ENCODE measurements at places on chromosomes 4 and X.

GRCh38 chr4:41185614-41186592, 28.4 kb downstream of the APBB2 start:
- no peaks in the 10 kb centered on the region for H3K36me3 ChIP-seq
- peaks cover 37% of the 10 kb centered on the region for H3K4me1 ChIP-seq
- H3K4me3 ChIP-seq: no peak overlapping the region
- H3K27me3 ChIP-seq: no peaks in the 10 kb centered on the region
- H3K27ac ChIP-seq: no peak overlapping the region

DNA sequence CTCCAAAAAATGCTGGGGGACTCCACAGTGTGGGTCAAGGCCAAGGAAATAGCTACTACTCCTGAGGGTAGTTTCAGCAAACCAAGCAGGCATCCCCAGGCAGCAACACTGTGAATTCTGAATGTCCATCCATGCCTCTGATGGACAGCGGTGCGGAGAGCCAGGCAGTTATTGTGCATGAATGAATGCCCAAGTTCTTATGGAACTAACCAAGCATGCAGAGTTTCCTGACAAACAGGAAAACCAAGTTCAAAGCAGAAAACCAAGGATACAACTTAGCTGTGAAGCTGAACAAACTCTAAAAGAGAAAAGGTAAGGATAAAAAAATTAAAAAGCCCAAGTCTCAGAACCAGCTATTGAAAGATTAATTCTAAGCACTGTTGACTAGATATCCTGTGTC, 642.6 kb upstream of the HS3ST1 start:
- H3K27ac ChIP-seq: no peak overlapping the region
- no peak for DNase-seq
- no peaks in the 10 kb centered on the region for H3K36me3 ChIP-seq
- H3K4me1 ChIP-seq: no peaks in the 10 kb centered on the region

GRCh38 chrX:139826065-139827044, 106.5 kb downstream of the ATP11C start:
- H3K4me1 ChIP-seq: no peaks in the 10 kb centered on the region
- no peak overlapping the region for H3K27ac ChIP-seq
- no peaks in the 10 kb centered on the region for H3K36me3 ChIP-seq
- DNase-seq: no peak
- H3K4me3 ChIP-seq: no peak overlapping the region
- H3K27me3 ChIP-seq: no peaks in the 10 kb centered on the region

GRCh38 chrX:85001344-85001743, 2.3 kb upstream of the APOOL start:
- H3K4me3 ChIP-seq: no peak overlapping the region
- no peak overlapping the region for H3K27ac ChIP-seq
- peaks cover 7% of the 10 kb centered on the region for H3K4me1 ChIP-seq

DNA sequence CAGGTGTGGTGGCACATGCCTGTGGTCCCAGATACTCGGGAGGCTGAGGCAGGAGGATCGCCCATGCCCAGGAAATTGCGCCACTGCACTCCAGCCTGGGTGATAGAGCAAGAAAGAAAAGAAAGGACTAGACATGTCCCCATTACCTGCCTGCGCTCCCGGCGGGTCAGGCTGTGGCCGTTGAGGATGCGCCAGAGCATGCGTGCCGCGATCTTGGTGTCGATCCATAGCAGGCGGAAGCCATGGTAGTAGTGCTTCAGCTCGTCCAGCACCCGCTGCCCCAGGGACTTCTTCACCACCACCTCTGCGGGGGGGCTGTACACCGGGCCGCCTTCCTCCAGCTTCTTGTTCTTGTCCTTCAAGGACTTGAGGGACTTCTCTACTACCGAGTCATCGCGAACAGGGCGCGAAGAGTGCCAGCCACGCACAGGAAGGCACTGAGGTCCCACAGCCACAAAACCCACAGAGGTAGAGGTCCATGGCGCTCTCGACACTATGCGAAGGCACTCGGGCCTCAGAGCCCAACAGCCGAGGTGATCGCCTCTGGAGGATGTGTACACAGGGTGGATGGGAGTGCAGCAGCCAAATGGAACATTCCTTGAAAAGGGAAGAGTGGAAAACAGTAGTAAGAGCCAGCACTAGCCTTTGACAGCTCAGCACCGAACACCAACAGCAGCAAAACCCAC, 14.6 kb downstream of the LETM1 start:
- no peaks in the 10 kb centered on the region for H3K27me3 ChIP-seq
- H3K4me3 ChIP-seq: no peak overlapping the region
- H3K4me1 ChIP-seq: peaks cover 19% of the 10 kb centered on the region
- DNase-seq: no peak
- peaks cover 99% of the 10 kb centered on the region for H3K36me3 ChIP-seq

- H3K27me3 ChIP-seq: no peaks in the 10 kb centered on the region
- H3K4me3 ChIP-seq: no peak overlapping the region
- no peak for DNase-seq
- H3K27ac ChIP-seq: no peak overlapping the region
- H3K36me3 ChIP-seq: no peaks in the 10 kb centered on the region
Measured at GRCh38 chr4:181148470-181148869, 1094.7 kb upstream of the TENM3 start.

DNA sequence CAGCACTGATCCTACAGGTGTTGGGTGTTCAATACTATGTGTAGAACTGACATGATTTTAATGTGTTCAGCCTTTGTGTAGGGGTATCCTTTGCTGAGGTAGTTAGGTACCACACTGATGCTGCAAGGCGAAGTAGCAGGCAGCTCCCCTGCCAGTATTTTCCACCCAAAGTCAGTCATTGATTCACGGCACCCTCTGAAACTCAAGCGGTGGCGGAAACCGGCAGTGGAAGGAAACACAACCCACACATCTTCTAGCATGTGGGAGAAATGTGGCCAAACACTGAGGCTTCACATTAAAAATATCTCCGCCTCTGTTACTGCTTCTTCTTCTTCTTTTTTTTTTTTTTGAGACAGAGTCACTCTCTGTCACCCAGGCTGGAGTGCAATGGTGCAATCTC, 126.3 kb downstream of the AASDH start:
- no peak for DNase-seq
- H3K27me3 ChIP-seq: no peaks in the 10 kb centered on the region
- no peak overlapping the region for H3K27ac ChIP-seq
- H3K36me3 ChIP-seq: no peaks in the 10 kb centered on the region

- H3K4me1 ChIP-seq: peaks cover 22% of the 10 kb centered on the region
- no peaks in the 10 kb centered on the region for H3K36me3 ChIP-seq
- no peak overlapping the region for H3K27ac ChIP-seq
Measured at GRCh38 chr4:6470502-6471306, 1.7 kb downstream of the PPP2R2C start.

- H3K4me3 ChIP-seq: no peak overlapping the region
- no peaks in the 10 kb centered on the region for H3K27me3 ChIP-seq
- peaks cover 11% of the 10 kb centered on the region for H3K4me1 ChIP-seq
- H3K27ac ChIP-seq: no peak overlapping the region
Measured at GRCh38 chr4:107736924-107737448, 17.0 kb upstream of the PAPSS1 start.

- H3K36me3 ChIP-seq: no peaks in the 10 kb centered on the region
- H3K4me1 ChIP-seq: no peaks in the 10 kb centered on the region
- H3K27me3 ChIP-seq: no peaks in the 10 kb centered on the region
- no peak overlapping the region for H3K4me3 ChIP-seq
- no peak overlapping the region for H3K27ac ChIP-seq
Measured at GRCh38 chr4:27515140-27515539, 654.5 kb downstream of the STIM2 start.

GRCh38 chrX:19904778-19905367, 17.5 kb upstream of the SH3KBP1 start:
- DNase-seq: peak; percentile 82
- no peak overlapping the region for H3K27ac ChIP-seq
- no peaks in the 10 kb centered on the region for H3K4me1 ChIP-seq
- H3K27me3 ChIP-seq: peaks cover 4% of the 10 kb centered on the region
- no peak overlapping the region for H3K4me3 ChIP-seq

DNA sequence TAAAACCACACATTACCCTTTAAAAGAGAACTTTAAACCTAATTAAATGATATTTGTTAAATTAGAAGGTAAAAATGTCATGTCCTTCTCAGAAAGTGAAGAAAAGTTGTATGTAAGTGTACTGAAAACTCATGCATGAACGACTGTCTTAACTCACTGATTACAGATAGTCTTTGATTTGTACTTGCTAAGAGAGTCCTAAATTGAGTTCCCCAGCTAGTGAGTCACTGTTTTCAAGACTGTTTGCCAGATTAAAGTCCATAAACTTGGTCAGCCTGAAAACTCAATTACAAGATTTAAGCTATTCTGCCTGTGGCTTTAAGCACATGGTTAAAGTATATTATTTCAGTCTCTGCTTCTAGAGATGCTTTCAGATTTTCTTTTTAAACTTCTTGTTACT, 124.9 kb upstream of the ZCCHC13 start:
- H3K36me3 ChIP-seq: no peaks in the 10 kb centered on the region
- DNase-seq: peak; percentile 26
- H3K27me3 ChIP-seq: no peaks in the 10 kb centered on the region
- no peak overlapping the region for H3K4me3 ChIP-seq
- H3K4me1 ChIP-seq: no peaks in the 10 kb centered on the region

DNA sequence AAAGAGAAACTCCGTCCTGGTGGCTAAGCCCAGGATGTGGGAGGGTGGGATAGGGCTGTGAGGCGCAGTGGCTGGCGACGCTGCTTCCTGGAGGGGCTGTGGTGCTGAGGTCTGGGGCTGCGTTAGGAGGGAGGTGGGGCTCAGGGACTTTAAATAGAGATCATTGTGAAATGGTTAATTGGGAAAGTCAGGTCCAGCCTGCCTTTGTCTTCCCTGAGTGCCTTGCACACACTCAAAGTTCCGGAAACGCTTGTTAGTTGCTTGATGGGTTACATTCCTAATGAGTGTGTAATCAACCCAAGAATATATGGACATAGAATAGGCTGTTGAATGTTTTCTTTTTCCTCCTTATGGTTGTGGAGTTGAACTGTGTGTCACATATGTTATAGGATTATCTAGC, 55.7 kb upstream of the CLDN34 start:
- H3K4me1 ChIP-seq: no peaks in the 10 kb centered on the region
- no peak for DNase-seq
- H3K36me3 ChIP-seq: no peaks in the 10 kb centered on the region
- H3K27me3 ChIP-seq: no peaks in the 10 kb centered on the region
- H3K27ac ChIP-seq: no peak overlapping the region

DNA sequence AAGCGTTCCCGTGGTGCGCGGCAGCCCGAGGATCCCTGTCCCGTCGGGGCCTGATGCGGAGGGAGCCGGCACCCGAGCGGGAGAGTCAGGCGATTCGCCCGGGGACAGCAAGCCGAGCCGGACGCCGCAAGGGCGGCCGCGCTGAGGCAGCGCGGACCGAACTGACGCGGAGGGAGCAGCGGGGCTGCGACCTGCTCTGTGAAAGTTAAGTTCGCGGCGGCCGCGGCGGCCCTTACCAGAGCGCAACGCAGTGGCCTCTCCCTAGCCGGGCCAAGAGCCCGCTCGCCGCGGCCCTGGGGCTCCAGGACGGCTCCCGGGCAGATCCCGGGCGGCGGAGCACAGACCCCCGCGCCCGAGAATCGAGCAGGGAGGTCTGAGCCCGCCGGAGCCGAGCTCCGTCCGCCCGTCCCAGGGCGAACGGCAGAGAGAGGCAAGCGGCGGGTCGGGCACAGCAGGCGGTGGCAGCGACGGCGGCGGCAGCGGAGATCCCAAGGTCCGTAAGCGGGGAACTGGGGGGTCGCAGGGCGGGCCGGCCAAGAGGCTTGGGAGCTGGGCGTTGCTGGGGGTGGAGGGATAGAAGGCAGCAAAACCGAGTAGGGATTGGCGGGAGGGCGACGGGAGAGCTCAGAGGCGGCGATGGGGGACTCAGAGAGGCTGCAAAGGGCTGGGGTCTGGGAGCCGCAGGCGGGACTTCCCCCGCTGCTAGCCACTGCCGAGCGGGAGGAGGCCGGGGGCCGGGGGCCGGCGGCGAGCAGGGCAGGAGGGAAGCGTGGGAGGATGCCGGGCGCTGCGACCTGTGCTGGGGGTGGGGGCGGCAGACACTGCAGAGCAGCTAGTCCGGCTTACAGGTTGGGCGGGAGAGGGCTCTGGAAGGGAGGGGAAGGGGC, 1.0 kb downstream of the GPR50 start:
- no peak overlapping the region for H3K27ac ChIP-seq
- H3K36me3 ChIP-seq: no peaks in the 10 kb centered on the region
- no peak for DNase-seq
- H3K4me3 ChIP-seq: peak overlapping the region; percentile 11
- H3K4me1 ChIP-seq: peaks cover 11% of the 10 kb centered on the region

GRCh38 chr4:66943112-66943511, 602.2 kb downstream of the CENPC start:
- H3K4me3 ChIP-seq: no peak overlapping the region
- no peaks in the 10 kb centered on the region for H3K27me3 ChIP-seq
- H3K36me3 ChIP-seq: no peaks in the 10 kb centered on the region
- no peak for DNase-seq
- H3K4me1 ChIP-seq: no peaks in the 10 kb centered on the region

DNA sequence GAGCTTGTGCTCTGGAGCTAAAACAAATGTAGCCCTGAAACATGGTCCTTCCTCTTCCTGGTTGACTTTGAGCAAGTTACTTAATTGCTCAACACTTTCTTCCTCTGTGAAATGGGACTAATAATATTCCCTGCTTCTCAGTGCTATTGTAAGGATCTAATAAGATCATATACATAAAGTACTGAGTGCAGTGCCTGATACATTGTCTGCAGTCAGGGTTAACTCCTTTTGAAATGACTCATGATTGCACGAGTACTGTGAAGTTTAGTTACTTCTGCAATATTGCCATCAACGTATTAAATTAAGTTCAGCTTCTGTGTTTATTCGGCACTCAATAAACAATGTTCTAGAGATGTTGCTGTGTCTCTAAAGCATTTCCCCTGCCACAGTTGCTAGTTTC, 91.8 kb upstream of the HPRT1 start:
- H3K27ac ChIP-seq: no peak overlapping the region
- H3K36me3 ChIP-seq: no peaks in the 10 kb centered on the region
- H3K27me3 ChIP-seq: no peaks in the 10 kb centered on the region
- H3K4me1 ChIP-seq: no peaks in the 10 kb centered on the region
